Activated CD4-positive, alpha-beta T cell treated with anti-CD3 and anti-CD28 coated beads for 24 hours (primary cell): ENCODE measurements at places on chromosomes 7 and 10.

- no peak for DNase-seq
Measured at GRCh38 chr7:54615-55014, 137.8 kb upstream of the FAM20C start.

DNA sequence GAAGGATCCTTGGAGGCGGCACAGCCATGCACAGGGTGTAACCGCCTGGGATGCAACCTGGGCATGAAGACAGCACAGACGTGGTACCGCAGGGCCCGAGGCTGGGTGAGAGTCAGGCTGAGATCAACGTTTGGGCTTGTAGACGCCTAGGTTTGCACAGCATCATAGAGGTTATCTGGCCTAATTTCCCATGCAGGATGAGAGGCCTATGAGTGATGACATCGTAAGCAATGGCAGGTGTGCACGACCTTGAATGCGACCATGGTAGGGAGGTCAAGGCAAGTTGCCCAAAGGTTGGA is 7.5 kb downstream of the CALML3 start:
- DNase-seq, result no peak

GRCh38 chr7:116526897-116527296 is 2.1 kb downstream of the CAV1 start:
- DNase-seq, result no peak

DNA sequence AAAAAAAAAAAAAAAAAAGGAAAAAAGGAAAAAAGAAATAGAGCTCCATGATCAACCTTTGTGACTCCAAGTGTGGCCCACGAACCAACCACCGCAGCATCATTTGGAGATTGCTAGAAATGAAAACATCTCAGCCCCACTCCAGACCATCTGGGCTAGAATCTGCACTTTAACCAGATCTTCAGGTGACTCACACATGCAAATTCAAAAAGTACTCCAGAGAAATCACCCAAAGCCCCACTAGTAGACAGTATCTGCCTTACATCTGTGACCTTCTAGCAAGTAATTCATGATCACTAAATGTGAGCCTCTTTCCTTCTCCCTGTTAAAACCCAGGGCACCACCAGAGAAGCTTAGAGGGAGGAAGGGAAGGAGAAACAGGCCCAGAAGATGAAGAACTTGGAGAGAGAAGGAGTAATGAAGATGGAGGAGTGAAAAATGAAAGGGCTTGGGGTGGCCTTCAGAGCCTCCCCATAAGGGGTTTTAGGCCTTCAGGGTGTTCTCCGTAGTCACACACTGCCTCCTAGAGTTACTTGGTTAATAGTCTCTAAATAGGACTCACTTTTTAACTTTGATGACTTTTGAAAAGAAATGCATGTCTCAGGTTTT is 94.0 kb downstream of the SLC37A3 start:
- DNase-seq, result no peak

GRCh38 chr7:29230871-29231345 is 36.3 kb downstream of the CHN2 start:
- no peak for DNase-seq

- DNase-seq, result no peak
Measured at GRCh38 chr10:123552760-123553554, 113.2 kb upstream of the GPR26 start.

DNA sequence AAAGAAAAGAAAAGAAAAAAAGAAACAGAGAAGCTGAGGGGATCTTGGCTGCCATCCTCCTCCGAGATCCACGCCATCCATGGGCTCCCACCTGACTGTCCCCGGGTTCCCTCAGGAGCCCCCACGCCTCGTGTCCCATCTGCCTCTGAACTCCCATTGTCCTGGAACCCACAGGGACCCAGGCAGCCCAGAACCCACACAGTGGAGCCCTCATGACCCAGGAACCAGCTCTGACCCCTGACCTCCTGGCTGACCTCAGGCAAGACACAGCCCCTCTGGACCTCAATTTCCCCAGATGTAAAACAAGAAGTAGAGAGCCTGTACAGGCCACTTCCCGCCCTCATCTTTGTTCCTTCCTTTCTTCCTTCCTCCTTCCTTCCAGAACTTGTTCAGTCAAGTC is 40.4 kb downstream of the RASGEF1A start:
- no peak for DNase-seq

DNA sequence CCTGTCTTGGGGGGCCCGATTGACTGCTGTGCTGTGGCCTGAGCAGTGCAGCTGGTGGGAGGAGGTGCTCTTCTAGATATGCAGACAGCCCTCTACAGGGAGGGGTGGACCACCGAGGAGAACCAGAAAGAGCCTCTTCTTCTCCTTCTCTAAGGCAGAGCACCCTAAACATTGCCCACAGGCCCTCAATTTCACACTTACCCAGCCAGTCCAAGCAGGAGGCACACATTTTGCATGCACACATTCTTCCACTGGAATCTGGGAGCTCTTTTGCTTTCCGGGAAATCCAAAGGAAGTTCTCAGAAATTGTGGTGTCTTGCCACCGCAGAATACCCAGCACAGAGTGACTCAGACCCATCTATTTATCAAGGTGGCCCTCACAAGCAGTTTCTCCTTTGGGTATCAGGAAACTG is 45.8 kb downstream of the EEPD1 start:
- DNase-seq, result no peak
